ENCODE measurements at places on chromosomes 16 and 17.

- no peak for DNase-seq
Observed at GRCh38 chr17:43212641-43213490, 1.2 kb downstream of the TMEM106A start.

GRCh38 chr16:2386990-2387389, 42.3 kb upstream of the CCNF start:
- no peak for DNase-seq

GRCh38 chr17:18910326-18910725, 41.6 kb upstream of the SLC5A10 start:
- DNase-seq = no peak

GRCh38 chr17:9512323-9513168, 63.1 kb downstream of the STX8 start:
- DNase-seq = no peak

GRCh38 chr16:30346286-30346685, 8.8 kb downstream of the CD2BP2 start:
- DNase-seq = no peak

DNA sequence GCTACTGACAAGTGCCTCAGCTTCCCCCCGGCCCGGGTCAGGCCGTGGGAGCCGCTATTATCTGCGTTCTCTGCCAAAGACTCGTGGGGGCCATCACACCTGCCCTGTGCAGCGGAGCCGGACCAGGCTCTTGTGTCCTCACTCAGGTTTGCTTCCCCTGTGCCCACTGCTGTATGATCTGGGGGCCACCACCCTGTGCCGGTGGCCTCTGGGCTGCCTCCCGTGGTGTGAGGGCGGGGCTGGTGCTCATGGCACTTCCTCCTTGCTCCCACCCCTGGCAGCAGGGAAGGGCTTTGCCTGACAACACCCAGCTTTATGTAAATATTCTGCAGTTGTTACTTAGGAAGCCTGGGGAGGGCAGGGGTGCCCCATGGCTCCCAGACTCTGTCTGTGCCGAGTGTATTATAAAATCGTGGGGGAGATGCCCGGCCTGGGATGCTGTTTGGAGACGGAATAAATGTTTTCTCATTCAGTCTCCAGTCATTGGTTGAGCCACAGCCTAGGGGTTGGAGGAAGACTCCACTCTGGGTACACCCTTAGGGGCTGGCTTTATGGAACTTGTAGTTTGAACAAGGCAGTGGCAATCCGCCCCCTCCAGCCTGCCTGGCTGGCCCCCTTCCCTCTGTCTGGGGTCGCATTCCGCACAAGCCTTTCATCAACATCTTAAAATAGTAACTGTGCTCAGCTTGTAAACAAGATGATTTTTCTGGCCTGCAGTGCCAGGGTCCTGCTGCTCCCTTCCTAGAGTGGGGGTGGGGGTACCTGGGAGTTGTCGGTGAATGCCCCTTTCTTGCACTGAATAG, 4.1 kb downstream of the SYNGR2 start:
- DNase-seq = no peak

GRCh38 chr16:72930396-72930795, 117.5 kb downstream of the ZFHX3 start:
- no peak for DNase-seq

GRCh38 chr16:89131783-89132182, 38.1 kb downstream of the ACSF3 start:
- no peak for DNase-seq

DNA sequence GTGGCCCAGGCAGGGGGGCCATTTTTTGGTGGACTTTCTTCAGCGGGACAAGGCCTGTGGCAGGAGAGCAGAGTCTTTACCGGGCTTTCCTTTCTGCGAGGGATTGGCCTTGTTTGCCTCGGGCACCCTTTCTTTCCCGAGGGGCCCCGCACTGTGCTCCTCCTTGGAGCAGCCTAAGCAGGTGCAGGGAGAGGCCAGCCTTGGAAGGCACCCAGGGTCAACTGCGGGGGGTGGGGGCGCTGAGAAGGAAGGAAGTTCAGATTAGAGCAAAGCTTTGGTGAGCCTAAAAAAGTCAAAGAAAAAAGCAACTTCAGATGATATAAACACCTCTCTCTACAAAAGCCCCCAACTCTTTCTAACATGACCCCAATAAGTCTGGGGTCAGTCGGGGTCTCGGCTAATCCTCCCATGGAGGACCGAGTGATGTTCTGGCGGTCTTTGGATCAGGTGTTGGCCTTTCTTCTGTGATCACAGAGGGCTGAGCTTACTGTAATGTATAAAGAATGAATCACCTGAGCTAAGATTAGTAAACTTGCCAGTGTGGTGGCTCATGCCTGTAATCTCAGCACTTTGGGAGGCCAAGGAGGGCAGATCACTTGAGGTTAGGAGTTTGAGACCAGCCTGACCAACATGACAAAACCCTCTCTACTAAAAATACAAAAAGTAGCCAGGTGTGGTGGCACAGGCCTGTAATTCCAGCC, 63.0 kb downstream of the PGS1 start:
- DNase-seq = no peak

- no peak for DNase-seq
Observed at GRCh38 chr16:71376465-71377157, 18.1 kb downstream of the CALB2 start.

DNA sequence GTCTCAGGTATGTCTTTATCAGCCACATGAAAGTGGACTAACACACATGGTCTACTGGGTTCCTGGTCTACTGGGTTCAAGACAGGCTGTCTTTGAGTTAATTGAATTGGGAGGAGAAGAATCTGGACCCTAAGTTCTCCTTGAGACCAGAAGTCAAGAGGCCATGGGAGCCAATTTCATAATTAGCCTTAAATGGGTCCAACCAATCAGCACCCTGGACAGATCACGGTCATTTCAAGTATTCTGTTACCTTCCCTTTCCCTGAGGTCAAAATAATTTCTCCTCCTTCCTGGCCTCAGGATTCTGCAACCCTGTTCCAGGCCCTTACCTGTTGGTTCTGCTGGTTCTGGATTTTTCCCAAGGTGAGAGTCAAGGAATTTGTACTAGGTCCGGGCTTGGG, 23.8 kb downstream of the OSBPL7 start:
- no peak for DNase-seq
